ENCODE measurements at places on chromosomes 11 and 22.

GRCh38 chr11:27039873-27040272 lies 742 bp upstream of the BBOX1 start:
- DNase-seq = no peak

DNA sequence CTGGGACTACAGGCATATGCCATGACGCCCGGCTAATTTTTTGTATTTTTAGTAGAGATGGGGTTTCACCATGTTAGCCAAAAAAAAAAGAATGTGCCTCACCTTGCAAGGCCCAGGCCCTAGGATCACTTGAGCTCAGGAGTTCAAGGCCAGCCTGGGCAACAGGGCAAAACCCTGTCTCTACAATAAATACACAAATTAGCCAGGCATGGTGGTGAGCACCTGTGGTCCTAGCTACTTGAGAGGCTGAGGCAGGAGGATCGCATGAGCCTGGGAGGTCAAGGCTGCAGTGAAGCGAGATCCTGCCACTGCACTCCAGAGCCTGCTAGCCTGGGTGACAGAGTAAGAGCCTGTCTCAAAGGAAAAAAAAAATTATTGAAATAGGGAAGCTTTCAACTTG lies 8.1 kb upstream of the LDHC start:
- no peak for DNase-seq

GRCh38 chr11:23013509-23013908 lies 153.2 kb upstream of the CCDC179 start:
- DNase-seq = no peak

DNA sequence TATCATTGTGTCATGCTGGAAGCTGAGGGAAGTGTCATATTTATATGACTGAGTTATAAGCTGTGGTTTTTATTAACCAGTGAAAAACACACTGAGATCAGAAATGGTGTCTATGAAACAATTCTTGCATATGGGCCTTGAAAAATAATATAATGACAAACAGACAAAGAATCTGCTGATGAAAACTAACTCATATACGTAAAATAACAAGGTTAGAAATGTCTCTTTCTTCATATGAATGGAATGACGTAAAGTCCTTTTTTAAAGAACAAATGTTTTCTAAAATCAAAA lies 48.8 kb upstream of the PHF21B start:
- DNase-seq = no peak

GRCh38 chr11:69863544-69864200 lies 44.5 kb upstream of the FGF3 start:
- no peak for DNase-seq

DNA sequence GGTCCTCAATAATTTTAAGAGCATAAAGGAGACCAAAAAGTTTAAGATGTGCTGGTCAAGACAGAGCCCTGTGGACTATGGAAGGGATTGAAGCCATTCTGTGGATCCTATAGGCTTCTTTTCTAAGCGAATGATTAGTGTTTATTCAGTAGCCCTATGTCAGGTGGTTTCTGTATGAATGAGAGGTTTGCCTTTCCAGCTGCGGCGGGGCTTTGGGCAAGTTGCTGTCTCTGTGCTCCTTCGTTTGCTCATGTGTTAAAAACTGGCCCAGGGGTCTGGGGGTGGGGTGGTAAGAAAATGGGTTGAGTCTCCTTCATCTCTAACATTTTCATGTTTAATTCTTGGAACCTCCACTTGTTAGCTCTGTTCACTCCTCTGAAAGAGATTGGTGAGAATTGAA lies 105.3 kb downstream of the PTPRJ start:
- DNase-seq = no peak

GRCh38 chr22:30186041-30186440 lies 60.5 kb downstream of the LIF start:
- no peak for DNase-seq

DNA sequence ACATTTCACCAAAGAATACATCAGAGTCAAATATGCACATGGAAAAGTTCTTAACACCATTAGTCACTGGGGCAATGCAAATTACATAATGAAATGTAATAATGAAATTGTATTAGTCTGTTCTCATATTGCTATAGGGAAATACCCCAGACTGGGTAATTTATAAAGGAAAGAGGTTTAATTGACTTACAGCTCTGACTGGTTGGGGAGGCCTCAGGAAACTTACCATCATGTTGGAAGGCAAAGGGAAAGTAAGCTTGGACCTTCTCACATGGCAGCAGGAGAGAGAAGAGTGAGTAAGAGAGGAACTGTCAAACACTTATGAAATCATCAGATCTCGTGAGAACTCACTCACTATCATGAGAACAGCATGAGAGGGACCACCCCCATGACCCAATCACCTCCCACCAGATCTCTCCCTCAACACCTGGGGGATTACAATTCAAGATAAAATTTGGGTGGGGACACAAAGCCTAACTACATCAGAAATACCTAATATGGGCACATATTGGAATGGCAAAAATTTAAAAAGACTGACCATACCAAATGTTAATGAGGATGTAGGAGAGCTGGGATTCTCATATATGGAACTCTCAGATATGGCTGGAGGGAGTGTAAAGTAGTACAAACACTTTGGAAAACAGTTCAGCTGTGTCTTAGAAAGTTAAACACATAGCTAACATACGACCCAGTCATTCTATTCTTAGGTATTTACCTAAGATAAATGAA lies 65.1 kb upstream of the CD44 start:
- no peak for DNase-seq

DNA sequence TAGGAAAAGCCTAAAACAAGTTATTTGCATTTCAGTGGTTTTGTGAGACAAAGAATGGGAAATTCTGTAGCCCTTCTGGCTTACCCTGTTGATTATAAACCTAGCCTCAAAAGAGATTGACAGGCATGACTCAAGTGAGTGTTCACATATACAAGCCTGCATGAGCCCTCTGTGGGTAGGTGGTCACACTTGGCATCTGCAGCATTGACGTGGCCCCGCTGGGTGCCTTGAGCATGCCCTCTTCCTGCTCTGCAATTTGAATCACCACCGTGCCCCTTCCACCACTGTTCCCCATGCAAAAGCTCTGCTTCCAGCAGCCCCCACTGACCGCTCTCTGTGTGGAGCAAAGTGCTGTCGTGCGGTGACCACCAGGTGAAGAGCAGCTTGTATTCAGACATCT lies 21.0 kb upstream of the ADSL start:
- DNase-seq = peak; percentile 74

GRCh38 chr22:47898946-47899345 lies 1136.5 kb downstream of the TBC1D22A start:
- DNase-seq = no peak
